ENCODE measurements at places on chromosomes 2 and 18.
A peak's percentile ranks its signal among the peaks of the same experiment; 100 is the strongest.

DNA sequence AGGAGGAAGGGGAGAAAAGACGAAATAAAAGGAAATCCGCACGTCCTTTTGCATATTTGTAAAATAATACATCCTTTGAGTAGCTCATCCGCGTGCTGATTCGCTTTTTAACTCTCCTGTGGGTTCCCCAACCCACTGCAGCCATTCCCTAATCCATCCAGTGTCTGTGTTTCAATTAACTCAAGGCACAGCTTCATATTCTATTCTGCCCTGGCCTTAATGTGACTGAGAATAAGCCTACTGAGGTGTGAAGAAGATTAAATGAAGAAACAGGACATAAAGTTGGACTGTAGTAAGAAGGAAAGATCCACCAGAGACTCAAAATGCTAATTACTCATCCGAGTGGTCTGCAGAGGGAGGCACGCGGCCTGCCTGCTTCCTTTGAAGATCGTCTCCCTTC, 161.4 kb upstream of the SH3BP4 start:
- DNase-seq = no peak

GRCh38 chr2:168997118-168997521, 34.0 kb downstream of the ABCB11 start:
- DNase-seq = no peak

GRCh38 chr2:231687133-231687852, 21.0 kb upstream of the PTMA start:
- no peak for DNase-seq

- DNase-seq = no peak
Measured at GRCh38 chr18:9417073-9417851, 58.1 kb upstream of the RALBP1 start.

GRCh38 chr2:240648155-240648649, 22.9 kb downstream of the GPR35 start:
- DNase-seq = no peak

GRCh38 chr2:177772529-177772928, 300.0 kb downstream of the PDE11A start:
- no peak for DNase-seq

DNA sequence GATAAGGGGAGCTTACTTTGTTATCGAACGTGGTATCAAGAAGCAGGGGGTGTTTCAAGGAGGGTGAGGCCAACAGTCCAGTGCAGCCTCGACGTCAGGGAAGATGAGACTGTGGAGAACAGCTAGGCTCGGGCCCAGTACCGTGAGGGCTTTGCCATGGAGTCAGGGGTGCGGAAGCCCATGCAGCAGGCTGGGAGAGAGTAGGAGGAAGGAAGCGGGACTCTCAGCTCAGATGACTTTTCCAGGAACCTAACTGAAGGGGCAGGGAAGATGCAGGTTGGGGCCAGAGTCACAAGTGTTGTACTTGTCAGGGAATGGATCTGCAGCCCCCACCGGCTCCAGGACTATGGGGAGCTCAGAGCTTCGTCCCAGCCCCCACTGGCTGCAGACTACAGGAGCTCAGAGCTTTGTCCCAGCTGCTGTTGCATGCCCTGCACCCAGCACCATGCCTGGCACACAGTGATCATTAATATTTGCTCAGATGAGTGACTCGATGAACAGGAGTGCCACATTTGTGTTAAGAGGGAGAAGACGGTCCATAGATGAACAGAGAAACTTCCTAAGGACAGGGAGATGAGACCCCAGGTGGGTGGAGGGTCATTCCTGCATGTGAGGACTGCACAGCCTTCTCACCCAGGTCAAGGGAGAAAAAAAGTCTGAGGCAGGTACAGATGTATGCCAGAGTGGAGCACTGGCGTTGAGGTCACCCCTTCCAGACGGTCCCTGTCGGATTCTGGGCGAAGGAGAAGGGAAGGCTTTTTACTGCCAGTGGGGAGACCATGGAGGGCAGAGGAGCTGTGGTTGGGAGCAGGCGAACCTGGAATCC, 36.4 kb downstream of the PTGR3 start:
- peak; percentile 72 for DNase-seq

DNA sequence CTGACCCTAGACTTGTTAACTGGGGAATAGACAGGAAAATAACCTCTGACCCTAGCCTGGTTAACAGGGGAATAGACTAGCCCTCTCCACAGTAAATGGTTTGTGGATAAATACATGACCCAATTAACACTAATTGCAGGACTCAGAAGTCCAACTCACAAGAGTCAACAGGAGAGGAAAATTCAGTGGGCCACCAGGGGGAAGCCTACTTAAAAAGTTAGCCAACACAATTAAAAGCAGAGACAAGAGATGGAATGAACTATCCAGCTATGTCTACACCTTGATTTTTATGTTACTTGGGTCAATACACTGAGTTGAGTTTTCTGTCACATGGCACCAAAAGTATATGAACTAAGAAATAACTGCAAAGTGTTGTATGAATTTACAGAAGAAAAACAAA, 158.8 kb upstream of the SLC39A10 start:
- DNase-seq = no peak

DNA sequence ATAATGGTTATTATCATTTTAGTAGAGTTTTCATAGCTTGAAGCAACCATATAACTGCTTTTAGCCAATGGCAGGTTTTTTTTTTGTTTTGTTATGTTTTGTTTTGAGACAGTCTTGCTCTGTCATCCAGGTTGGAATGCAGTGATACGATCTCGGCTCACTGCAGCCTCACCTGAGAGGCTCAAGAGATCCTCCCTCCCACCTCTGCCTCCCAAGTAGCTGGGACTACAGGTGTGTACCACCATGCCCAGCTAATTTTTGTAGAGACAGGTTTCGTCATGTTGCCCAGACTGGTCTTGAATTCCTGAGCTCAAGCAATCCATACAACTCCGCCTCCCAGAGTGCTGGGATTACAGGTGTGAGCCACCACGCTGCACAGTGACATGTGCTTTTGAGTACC, 117.5 kb upstream of the GAREM1 start:
- DNase-seq = no peak

All from cardiac septum (tissue), 1 donor.